NCI-H1417 treated with DMSO at 0.1 percent for 48 hours (cell line): ENCODE measurements at places on chromosomes 7 and 10.

GRCh38 chr10:29857843-29858701, 201.3 kb downstream of the JCAD start:
- DNase-seq, result no peak

DNA sequence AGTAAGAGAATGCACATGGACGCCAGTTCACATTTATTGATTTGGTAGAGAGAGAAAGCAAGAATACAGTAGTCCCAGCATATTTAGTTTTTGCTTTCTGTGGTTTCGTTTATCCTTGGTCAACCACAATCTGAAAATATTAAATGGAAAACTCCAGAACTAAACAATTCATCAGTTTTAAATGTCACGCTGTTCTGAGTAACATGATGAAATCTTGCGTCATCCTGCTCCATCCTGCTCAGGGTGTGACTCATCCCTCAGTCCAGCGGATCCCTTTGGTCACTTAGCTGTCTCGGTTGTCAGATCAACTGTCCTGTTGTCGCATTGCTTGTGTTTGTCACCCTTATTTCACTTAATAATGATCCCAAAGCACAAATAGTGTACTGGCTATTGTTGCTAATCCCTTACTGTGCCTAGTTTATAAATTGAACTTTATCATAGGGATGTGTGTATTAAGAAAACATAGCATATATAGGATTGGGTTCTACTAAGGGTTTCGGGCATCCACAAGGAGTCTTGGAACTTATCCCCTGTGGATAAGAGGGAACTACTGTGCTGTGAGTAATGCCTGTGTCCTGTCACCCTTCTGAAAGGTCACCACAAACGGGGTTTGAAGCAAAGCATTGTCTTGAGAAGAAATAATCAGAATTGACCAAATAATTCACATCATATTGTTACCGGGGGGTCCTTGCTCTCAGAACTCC, 73.6 kb downstream of the OTUD1 start:
- no peak for DNase-seq

DNA sequence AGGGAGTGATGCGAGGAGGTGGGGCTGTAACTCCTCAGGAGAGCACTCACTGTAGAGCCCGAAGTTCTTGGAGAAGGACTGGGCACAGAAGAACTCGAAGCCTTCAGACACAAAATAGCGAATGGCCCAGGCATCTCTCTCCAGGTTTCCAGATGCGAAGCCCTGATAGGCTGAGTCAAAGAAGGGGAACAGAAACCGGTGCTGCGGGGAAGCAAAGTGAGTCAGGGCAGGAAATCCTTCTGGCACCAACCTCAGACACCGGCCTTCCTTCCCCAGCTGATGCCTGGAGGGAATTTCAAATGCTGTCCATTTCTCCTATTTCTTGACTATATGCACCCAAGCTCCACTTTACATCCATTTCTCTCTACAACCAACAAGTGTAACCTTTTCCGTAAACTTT, 26.8 kb downstream of the GOT1 start:
- DNase-seq, result no peak

DNA sequence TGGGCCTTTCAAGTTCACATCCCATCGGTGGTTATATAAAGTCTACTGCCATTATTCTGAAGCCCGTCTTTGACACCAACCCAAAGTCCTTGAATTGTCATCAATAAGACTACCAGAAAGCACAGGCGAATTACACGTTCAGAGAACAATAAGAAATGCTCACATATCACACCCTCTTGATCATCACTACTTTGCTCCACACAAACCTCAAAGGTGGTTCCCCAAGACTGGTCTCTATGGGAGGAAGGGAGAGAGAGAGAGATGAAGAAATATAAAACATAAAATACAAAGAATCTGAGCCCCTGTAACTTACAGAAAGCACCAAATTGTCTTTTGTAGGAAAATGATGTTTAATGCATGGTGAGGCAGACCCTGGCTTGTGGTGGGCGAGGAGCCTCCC, 4.4 kb downstream of the HIPK2 start:
- no peak for DNase-seq

GRCh38 chr7:153934629-153935028, 117.6 kb upstream of the DPP6 start:
- no peak for DNase-seq
